CD4-positive, alpha-beta T cell treated with Interleukin-2 at 100 ng/mL for 4 hours (primary cell): ENCODE measurements at places on chromosomes 2 and 18.

DNA sequence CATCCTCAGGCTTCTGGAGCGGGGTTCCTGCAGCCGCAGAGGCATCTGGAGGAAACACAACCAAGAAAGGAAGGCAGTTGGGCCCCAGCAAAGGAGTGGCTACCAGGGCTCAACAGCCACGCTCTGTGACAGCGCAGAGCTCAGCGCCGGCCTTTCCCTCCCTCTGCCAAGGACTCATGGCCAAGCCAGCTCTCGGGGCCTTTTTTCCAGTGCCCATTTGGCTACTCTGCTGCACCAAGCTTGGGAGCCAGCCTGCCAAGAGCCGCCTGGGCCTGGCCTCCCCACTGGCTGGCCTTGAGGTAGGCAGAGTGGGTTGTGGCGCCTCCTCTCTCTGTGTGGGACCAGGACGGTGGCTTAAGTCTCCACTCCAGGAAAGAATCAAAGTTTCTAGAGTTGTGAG, 7.2 kb upstream of the CCDC74A start:
- no peak for DNase-seq

- DNase-seq, result no peak
Observed at GRCh38 chr2:223576873-223577272, 25.3 kb downstream of the SCG2 start.

- peak; percentile 22 for DNase-seq
Observed at GRCh38 chr2:30366199-30366691, 80.8 kb upstream of the LCLAT1 start.

DNA sequence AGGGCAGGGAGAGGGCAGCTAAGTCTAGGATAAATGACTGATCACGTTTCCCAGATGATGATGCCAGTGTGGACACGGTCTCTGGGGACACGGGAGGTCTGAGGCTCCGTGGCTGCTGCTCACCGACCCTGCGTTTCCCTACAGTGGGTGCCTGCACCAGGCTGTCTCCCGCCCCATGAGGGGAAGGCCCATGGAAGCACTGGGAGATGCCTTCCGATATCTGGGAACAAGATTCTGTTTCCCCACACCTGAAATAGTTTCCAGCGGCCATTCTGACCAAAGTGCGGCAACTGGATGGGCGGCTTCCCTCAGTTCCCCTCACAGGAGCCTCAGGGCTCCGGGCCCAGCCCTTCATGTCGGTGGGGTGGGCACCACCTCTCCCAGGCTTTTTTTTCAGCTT, 83.1 kb downstream of the EDAR start:
- DNase-seq, result no peak

GRCh38 chr2:224881846-224882245, 160.4 kb downstream of the DOCK10 start:
- no peak for DNase-seq

DNA sequence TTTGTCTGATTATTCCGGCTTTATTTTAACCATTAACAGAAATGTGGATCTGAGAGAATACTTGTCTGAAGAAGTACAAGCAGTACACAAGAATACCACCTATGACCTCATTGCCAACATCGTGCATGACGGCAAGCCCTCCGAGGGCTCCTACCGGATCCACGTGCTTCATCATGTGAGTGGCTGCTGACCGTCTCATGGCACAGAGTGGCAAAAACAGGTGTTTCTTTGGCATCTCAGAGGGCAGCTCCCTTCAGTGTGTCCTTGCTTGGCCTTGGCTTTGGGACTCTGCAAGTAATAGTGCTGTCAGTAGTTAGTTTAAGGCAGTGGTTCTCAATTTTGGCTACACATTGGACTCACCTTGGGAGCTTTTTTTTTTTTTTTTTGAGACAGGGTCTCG, 23.1 kb downstream of the SFTPB start:
- DNase-seq, result no peak

GRCh38 chr2:159497847-159498246, 118.5 kb downstream of the BAZ2B start:
- DNase-seq, result no peak

- DNase-seq, result no peak
Observed at GRCh38 chr2:223494496-223494895, 107.7 kb downstream of the SCG2 start.

DNA sequence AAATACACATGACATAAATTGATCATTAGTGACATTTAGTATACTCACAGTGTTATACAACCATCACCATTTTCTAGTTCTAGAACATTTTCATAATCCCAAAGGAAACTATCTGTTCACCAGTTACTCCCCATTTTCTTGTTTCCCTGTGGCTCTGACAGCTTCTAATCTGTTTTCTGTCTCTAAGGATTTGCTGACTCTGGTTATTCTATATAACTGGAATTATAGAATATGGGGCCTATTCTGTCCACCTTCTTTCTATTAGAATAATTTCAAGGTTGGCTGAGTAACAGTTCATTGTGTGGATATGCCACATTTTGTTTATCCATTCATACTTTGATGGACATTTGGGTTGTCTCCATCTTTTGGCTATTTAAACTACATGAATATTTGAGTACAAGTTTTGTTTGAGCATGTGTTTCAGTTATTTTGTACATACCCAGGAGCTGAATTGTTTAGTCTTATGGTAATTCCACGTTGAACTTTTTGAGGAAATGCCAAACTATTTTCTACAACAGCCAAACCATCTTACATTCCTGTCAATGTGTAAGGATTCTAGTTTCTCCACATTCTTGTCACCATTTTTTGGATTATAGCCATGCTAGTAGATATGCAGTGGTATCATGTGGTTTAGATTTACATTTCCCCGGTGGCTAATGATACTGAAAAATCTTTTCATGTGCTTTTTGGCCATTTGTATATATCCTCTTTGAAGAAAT, 20.5 kb downstream of the KIAA1328 start:
- no peak for DNase-seq

DNA sequence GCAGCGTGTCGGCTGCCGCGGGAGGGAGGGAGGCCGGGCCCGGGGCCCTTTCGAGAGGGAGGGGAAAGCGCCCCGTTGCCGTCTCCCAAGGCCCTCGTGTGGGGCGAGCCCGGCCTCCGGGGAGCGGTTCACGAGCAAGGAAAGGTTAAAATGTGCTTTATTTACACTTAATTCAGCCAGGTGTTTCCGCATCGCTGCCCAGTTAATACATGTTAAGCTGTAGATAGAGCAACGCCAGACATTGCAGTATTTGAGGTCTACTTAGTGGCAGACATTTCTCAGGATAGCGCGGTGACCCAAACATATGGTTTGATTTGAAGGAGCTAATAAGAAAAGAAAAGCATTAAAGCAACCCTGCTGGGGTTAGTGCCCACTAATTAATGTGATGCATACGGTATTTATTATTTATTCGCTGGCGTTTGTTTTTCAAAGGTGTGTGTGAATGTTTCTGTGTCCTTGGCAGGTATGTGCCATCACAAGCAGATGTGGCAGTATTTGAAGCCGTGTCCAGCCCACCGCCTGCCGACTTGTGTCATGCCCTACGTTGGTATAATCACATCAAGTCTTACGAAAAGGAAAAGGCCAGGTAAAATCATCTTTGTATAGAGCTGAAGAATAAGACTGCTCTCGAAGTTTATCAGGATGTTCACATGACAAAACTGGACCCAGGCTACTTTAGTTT, 571 bp downstream of the EEF1B2 start:
- no peak for DNase-seq

GRCh38 chr18:63342206-63342605, 22.6 kb upstream of the BCL2 start:
- DNase-seq, result peak; percentile 38

DNA sequence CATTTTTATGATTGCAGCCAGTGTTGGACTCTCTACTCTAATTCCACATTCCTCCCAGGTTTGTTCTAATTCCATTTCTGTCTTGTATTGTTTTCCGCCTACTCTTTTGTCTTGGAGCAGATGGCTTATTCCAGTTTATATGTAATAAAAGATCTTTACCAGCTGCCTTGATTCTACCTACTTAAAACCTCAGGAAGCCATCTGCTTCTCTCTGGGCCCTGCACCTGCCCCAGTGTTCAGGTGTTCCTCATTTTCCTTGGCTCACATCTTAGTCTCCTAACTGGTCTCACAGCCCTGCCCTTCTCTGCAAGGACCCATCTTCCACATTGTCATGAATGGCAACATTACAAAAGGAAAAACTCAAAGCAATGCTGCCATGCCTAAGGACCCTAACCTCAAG, 21.0 kb upstream of the IL37 start:
- DNase-seq, result no peak

GRCh38 chr2:75920859-75921551, 210.3 kb upstream of the GCFC2 start:
- DNase-seq, result no peak

- DNase-seq, result no peak
Observed at GRCh38 chr2:64784168-64785061, 130.7 kb upstream of the SERTAD2 start.

DNA sequence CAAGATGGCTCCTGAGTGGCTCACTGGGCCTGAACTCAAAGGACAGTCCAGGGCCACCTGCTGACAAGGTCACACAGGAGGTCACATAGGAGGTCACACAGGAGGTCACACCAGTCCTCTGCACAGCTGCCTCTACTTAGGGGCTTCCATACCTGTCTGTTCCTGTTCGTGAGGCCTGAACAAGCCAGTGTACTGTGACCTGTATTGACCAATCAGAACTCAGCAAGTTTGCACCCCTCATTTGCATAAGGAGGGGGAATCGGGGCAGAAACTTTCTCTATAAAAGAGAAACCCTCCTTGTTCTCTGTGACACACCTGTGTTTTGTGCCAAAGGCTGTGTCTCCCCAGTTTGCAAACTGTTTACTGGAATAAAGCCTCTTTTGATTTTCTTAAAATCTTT, 478.9 kb downstream of the EIPR1 start:
- no peak for DNase-seq

DNA sequence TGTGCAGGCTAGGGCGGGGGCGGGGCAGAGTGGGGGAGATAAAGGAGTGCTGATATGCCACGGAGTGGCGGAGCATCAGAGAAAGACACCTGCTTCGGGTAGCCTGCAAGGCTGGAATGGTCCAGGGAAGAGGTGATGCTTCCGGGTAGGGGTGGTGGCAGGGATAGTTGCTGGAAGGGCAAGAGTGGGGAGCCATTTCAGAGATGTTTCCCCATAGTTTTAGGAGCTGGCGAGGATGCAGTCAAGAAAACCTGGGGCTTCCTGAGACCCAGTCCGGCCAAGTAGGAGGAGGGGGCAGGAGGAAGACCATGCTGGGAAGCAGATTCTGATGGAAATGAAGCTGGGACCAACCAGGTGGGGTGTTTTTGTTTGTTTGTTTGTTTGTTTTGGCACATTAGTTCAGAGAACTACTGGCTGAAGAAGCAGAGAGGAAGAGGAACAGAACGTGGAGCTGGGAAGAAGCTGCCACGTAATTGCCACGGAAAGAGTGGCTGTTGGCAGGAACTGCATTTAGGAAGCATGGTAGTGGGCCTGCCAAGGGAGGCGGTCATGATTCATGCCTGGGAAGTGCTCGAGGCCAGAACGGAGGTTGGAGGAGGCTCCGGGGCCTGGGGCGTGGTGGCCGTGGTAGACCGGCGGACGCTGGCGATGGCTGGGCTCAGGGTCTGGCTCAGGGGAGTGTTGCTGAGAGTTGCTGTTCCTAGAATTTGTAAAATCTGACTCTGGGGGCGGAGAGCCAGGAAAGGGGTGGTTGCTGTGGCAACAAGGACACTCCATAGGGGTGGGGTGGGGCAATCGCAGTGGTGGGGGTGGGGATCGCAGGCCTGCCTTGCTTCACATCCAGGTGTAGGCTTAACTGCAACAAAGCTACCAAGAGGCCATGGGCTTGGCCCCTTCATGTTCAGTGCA, 8.6 kb upstream of the INPP5D start:
- DNase-seq, result no peak

DNA sequence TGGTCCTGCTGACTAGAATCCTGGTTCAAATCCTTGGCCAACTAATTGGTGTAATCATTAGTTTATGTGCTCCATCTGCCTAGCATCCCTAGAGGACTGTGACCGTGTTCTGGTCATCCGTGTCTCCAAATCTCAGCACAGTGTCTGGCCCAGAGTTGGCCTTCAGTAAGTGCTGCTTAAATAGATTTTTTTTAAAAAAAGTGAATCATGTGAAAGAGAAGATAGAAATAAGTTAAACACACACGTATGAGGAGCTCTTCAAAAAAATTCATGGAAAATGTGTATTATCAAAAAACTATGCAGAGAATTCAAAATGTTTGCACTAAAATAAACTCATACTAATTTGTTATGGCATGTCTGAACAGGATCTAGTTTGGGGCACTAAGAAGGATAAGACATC, 129.3 kb upstream of the TLK1 start:
- no peak for DNase-seq

- DNase-seq, result no peak
Observed at GRCh38 chr2:1414121-1414520, 858 bp downstream of the TPO start.

GRCh38 chr18:70288171-70288850, 534 bp upstream of the SOCS6 start:
- no peak for DNase-seq

- no peak for DNase-seq
Observed at GRCh38 chr2:97662386-97662894, 1.4 kb downstream of the ACTR1B start.

GRCh38 chr2:158394453-158394852, 62.1 kb downstream of the CCDC148 start:
- DNase-seq, result no peak

DNA sequence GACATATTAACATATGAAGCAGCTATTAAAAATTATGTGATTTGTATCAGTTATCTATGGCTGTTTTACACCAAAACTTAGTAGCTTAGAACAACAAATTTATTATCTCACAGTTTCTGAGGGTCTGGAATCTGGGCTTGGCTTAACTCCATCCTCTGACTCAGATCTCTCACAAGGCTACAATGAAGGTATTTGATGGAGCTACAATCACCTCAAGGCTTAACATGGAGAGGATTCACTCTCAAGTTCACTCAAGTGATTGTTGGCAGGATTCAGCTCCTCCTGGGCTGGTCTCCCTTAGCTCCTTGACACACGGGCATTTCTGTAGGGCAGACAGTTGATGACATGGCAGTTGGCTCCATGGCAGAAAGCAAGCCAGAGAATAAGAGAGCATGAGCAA, 133.0 kb upstream of the SLC14A2 start:
- DNase-seq, result no peak

- no peak for DNase-seq
Observed at GRCh38 chr18:29250259-29250658, 1073.3 kb upstream of the CDH2 start.

GRCh38 chr2:169965495-169965894, 138.2 kb downstream of the UBR3 start:
- no peak for DNase-seq
